GM12892 (cell line): ENCODE measurements at places on chromosomes 7 and 10.

DNA sequence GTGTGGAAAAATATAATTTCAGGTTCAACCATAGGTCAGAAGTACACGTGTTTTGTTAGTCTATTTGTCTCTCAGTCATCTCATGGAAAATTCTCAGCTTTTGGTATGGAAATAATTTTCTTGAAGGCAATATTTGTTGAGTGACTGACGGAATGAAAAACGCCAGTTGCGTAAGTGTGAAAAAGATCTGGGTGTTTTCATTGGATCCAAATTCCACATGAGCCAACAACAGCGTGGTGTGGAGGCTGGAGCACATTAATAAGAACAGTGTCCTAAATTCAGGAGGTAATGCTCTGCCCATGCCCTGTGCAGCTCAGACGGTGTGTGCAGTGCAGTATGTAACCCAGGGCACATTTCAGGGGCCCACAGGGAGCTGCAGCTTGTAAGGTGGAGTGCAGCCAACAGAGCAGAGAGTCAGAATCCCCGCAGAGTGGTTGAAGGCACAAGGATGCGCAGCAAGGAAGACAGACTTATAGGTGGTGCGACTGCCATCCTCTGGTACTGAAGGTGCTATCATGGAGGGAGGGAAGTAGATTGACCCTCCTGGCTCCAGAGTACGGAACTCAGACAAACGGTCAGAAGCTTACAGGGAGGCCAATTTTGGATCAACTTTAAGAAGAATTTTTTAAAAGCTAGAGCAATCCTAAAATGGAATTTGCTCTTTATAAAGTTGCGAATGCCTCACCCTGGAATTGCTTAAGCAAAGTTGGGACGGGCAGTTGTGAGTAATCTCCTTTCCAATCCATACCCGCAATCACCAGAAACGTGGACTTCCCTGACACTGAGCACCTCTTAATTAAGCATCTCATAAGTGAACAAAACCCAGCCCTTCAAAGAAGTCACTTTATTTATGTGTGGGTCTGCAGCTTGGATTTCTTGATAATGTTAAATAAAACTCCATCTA, 38.0 kb downstream of the EGFR start:
- DNase-seq = no peak

DNA sequence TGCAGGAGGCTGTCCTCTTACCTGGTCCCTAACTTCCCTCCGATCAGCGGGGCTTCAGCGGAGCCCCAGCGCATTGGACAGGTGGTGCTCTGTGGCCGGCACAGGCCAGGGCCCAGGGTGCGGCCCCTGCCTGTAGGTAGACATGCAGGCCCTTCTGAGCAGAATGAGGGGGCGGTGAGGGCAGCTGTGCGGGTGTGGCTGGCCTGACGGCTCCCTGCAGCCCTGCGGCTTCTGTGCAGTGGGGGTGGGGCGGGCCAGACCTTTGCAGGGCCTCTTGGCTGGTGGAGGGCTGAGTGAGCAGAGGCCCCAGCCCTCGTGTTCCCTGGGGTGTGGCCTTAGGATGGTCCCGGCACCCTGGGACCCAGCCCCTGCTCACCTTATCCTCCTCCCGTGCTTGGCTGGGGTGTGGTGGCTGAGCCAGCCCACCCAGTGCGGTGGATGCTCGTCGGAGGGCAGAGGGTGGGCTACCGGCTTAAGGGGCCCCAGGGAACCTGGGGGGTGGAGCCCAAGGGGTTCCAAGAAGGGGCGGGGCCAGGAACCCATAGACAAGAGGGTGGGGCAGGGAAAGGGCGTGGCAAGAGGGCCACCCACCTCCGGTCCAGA, 175.2 kb upstream of the TNRC18 start:
- DNase-seq = no peak

- DNase-seq = no peak
Measured at GRCh38 chr7:50667338-50667737, 102.1 kb upstream of the DDC start.

GRCh38 chr7:100588438-100588837, 2.3 kb downstream of the FBXO24 start:
- DNase-seq = no peak

GRCh38 chr7:129412501-129412900, 21.7 kb upstream of the STRIP2 start:
- no peak for DNase-seq

DNA sequence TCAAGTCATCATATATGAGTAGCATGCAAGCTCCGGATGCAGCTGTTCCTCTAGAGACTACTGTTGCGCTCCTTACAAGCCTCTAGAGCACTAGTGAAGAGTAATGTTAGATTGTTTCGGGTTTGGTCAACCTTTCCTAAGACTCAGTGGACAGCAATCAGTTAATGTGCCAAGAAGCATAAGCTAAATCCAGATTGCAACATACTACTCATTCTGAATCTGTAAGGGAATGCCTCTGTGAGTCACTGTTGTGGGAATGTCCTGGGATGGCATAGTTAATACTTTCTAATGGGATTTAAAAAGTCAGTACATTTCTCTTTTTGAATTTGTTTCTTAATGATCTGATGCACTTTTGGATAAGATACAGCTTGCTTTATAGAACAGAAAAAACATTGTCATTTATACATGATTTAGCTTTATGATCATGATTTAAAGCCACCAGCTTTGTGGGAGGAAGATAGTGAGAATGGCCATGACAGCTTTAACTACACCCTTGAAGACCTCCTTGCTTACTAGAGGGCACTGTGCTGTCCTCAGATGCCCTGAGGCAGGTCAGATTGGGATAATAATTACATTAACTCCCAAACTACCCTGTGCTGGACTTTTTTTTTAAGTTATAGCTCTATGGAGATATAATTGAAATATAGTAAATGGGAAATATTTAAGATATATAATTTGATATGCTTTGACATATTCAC, 138.4 kb downstream of the SDK1 start:
- no peak for DNase-seq

DNA sequence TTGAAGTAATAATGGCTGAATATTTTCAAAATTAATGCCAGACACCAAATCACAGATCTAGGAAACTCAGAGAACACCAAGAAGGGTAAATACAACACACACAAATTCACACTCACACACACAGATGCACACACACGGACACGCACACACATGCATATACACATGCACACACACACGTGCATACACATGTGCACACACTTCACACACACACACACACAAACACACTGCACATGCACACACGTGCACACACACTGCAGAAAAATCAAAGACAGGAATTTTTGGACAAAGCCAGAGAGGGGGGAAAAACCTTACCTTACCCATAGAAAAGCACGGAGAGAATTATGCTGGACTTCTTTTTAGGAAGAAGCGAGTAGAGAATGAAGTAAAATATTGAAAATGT, 547.4 kb downstream of the PTPRN2 start:
- DNase-seq = no peak

DNA sequence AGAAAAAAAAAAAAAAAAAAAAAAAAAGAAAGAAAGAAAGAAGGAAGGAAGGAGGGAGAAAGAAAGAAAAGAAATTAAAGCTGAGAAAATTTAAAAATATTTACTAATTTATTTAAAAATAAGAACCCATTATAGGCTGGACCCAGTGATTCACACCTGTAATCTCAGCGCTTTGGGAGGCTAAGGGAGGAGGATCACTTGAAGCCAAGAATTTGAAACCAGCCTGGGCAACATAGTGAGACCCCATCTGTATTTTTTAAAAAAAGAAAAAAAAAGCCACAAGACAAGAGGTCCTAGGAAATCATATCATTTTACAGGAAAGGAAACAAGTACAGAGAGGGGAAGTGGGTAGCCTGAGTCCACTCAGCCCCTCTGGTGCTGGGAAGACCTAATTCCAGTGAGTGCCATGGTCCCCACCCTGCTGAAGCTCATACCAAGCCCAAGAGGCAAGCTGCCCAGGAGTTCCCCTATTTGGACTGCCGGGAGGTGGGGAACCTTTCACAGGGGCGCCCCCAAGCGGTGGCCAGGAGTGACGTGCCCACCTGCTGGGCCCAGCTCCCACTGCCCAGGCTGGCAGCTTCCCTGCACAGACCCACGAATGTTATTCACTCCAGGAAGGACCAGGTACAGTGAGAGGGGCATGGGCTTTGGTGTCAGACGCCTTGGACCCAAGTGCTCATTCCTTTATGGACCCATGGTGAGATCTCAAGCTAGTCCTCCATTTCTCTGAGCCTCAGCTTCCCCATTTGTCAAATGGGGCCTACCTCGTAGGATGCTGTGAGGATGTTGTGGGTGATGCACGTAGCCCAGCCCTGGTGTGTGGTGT, 133.6 kb downstream of the ZMIZ1 start:
- peak; percentile 48 for DNase-seq

DNA sequence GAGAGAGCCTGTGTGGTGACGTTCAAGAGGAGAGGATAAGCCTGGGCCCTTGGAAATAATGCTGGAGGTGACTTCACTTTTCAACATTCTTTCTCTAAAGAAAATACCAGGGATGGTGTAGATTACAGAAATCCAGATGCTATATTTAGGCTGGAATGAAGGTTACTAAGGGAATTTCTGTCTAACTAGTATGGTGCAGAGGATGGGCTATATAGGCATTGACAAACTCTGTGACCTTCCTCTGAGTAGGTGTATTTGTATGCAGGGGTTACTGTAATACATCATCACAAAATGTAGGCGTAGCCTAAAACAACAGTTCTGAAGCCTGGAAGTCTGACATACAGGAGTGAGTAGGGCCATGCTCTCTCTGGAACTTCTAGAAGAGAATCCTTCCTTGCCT, 155.3 kb upstream of the INHBA start:
- no peak for DNase-seq

DNA sequence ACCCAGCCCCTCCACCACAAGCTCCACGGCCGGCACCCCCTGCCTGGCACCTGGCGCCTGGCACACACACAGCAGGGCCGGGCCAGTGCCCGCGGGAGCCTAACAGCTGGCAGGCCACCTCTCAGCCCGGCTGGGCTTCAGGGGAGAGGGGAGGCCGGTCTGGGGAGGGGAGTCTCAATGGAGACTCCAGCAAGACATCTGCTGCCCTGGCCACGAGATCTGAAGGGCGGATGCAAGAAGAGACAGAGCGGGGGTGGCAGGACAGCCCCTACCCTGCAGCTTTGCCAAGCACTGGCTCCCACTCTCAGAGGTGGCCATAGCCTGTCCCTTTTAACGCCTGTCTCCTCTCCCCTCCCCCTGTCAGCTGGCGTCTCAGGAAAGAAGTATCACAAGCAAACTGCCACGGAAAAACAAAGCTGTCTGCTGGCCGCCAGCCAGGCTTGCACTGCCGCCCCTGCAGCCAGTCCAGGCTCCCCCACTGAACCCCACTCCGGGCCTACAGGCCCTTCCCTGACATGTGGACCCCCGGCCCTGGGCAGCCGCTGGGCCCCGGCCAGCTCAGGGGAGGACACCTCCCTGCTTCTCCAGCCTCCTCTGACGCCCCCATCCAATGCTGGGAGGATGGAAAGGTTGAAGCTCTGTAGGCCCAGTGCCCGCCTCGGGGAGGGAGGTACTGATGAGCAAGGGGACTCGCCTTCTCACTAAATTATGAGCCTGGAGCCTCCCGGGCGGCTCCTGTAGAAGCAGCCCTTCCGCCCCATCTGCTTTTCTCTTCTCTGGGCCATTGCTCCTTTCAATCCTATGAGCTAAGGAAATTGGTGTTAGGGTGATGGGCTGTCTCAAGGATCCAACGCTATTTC, 178.4 kb downstream of the ARHGAP12 start:
- DNase-seq = no peak

DNA sequence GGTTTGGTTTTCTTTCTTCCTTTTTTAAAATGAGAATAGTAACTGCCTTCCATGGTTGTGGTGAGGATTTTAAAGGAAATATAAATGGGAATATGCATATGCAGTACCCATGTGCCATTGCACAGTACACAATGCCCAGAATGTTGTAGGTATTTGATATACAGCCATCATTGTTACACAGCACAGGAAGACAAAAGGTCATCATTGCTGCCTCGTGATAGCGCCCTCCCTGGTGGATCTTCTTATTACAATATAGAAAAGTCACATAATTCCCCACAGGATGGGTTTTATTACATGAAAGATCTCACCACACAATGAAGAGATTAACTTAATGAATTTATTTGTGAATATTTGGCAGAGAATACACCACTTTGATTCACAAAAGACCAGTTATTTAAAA, 76.5 kb downstream of the PPP1R17 start:
- no peak for DNase-seq

- no peak for DNase-seq
Measured at GRCh38 chr10:35378541-35379210, 42.4 kb downstream of the CCNY start.
